Motor neuron (in vitro differentiated cells): ENCODE measurements at places on chromosomes 7 and 10. TPM values are rescaled to one million over a fixed set of nuclear protein-coding genes. Genes with fewer than 3 reads are reported as not detected.
A peak's percentile ranks its signal among the peaks of the same experiment; 100 is the strongest.

ENO4 gene
- total RNA-seq: 0.15 and 0.38 TPM in 2 replicates

C10orf62 gene
- total RNA-seq: 0.31 TPM in 1 of 2 replicates, not detected in the other

MCM10 gene
- total RNA-seq: 16.7 and 17.5 TPM in 2 replicates

GRCh38 chr7:134465491-134465890, 6.6 kb upstream of the AKR1B1 start:
- no peak for ATAC-seq

- no peak for ATAC-seq
These were observed 21.0 kb upstream of the HILPDA start for GRCh38 chr7:128434413-128435326.

DNA sequence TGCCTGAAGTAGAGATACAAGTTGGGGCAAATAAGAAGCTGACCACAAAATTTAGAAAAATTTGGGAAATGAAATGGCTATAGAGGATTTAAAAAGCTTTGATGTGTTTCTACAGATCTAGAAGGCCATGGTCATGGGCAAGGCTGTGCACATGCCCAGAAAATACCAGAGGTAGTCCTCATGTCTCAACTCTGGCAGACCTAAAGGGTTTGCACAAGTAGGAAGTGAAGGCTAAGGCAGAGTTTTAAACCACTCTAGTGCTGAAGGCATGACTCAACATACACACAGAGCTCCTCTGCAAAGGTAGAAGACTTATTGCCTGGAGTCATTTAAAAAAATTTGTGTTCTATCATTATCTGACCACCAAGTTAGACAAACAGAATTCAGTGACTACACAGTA, 364.6 kb downstream of the CCSER2 start:
- ATAC-seq: no peak

GRCh38 chr7:137715121-137715520, 131.7 kb downstream of the DGKI start:
- peak; percentile 17 for ATAC-seq

DNA sequence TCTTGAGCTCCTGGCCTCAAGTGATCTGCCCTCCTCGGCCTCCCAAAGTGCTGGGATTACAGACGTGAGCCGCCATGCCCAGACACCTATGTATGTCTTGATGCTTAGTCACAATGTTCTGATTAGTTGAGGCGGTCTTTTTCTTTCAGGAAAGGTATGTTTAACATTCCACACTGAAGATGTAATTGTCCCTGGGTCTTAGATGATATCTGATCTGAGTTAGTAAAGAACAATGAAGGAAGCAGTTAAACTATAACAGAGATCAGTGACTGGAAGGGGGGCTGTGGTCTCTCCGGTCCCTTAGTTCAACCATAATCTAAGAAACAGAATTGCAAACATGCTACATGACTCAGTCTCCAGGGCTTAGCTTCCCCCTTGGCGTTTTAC, 31.5 kb upstream of the SH2D4B start:
- ATAC-seq: no peak

DNA sequence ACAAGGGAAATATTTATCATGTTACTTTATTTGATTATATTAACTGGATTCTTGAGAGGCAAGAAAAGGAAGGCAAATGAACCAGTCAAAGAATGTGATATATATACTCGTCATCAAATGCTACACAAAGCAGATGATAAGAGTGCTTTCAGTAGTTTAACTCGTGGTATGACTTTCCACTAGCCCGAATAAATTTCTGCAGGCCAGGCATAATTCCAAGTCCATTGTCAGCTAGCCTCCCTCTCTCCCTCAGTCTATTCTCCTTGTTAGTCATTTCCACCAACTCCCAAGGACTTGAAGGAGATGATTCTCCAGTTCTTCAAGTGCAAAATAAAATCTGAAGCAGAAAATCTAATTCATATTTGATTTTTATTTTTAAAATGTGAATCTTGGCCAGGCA, 190.5 kb downstream of the GLI3 start:
- no peak for ATAC-seq

GRCh38 chr7:27235387-27236311, 7.0 kb upstream of the EVX1 start:
- ATAC-seq: peak; percentile 52

- no peak for ATAC-seq
These were observed 122.8 kb downstream of the ADRA2A start for GRCh38 chr10:111199587-111199986.

GRCh38 chr10:114680543-114681117, 22.6 kb upstream of the ABLIM1 start:
- no peak for ATAC-seq

DNA sequence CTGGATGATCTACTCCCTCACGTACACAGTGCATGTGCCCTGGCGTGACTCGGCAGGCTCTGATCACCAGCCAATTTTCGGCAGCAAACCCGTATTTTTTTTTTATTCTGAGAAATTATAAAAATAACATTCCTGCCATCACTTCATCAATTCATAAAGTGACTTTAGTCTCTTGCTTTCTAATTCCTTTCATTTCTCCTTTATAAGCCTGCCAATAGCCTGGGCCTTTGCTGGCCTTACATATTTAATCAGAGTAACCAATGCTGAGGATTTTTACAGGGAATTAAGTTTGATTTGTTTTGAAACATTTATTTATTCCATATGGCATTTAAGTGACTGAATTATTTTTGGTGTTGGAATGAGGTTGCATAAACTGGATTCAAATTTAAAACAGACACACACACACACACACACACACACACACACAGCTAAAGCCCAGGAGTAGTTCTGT, 140.8 kb downstream of the ETV1 start:
- ATAC-seq: no peak
